ENCODE measurements at places on chromosomes 2 and 18.

- no peak for DNase-seq
Observed at GRCh38 chr2:76128622-76129021, 417.9 kb upstream of the GCFC2 start.

DNA sequence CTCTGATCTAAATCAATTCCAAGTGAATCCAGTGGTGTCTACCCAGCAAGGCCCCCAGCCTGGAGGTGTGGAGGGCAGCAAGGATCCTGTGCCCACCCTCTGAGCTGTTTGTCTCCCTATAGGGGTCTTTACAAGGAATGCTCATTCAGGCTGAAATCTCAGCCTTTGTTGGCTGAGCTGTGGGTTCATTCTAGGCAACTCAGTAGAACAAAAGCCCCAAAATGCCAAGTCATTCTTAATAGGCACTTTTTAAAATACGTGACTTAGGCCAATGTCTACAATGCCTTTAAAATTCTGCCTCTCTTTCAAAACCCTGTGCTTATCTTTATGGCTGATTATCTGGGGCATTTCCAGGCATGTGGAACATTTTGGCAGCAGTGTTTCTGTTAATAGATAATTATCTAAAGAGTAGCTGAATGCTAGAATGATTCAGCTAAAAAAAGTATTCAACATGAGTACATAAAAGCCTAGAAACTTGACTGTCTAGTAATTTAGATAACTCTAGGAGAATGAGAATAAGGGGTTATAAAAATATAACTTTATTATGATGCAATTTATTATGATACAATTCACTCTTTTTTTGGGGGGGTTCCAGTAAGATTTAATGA lies 7.4 kb downstream of the UGT1A6 start:
- no peak for DNase-seq

DNA sequence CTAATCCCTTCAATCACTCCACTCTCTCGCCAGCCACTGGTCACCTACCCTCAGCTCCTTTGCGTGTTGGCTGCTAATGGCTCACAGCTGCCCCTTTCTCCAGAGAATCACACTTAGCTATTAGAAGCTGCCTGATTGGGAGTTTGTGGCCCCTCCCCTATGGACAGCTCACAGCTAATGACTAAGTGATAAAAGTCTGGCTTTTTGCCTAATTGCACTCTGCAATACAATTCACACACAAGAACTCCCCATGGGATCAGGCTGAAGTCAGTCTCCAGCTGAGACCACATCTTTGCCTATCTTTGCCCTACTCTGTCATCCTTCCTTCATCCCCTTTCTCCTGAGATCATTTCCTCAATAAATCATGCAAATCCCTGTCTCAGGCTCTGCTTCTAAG lies 701.9 kb upstream of the RAB6C start:
- no peak for DNase-seq

GRCh38 chr2:202375033-202375608 lies 1.0 kb upstream of the BMPR2 start:
- DNase-seq: peak; percentile 6

DNA sequence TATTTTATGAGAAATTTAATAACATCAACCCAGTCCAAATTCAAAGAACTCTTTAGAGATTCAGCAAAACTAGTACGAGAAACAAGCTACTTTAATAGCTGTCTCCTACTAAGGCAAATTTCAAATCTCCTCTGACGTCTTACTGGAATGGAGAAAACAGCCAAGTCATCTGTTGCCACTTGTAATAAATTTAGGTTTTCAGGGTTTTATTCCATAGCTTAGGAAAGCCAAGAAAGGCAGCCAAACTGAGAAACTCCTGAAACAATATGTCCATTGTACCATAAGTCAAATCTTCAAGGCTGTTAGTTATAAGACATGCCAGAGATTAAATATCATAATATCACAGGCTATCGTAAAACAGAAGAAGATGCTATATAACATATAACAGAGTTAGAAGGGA lies 524.6 kb upstream of the SETBP1 start:
- DNase-seq: no peak

DNA sequence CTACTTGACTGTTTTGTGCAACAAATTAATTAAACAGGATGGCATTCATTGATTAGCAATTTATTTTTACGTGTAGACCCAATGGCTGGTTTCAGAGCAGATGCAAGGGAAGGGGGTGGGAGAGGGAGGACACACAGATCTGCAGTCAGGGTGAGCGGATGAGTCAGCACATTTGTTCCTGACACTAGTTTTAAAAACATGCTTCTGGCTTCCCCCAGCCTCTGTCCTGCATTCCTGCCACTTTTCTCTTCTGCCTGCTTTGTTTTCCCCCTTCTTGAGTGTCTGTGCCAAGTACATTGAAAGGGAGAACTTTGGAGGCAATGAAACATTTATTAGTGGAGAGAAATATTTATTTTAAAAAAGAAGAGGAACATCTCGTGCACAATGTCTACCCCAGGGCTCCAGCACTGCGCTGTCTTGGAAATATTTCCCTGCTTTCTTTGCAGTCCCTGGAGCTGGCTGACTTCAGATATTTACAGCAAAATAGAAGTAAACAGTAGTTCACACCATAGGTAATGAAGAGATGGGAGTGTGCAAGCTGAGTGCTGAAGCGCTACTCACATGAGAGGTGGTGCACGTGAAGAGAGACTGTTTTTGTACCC lies 52.2 kb downstream of the NRP2 start:
- DNase-seq: no peak

GRCh38 chr2:70765507-70765906 lies 2.5 kb downstream of the ADD2 start:
- no peak for DNase-seq

DNA sequence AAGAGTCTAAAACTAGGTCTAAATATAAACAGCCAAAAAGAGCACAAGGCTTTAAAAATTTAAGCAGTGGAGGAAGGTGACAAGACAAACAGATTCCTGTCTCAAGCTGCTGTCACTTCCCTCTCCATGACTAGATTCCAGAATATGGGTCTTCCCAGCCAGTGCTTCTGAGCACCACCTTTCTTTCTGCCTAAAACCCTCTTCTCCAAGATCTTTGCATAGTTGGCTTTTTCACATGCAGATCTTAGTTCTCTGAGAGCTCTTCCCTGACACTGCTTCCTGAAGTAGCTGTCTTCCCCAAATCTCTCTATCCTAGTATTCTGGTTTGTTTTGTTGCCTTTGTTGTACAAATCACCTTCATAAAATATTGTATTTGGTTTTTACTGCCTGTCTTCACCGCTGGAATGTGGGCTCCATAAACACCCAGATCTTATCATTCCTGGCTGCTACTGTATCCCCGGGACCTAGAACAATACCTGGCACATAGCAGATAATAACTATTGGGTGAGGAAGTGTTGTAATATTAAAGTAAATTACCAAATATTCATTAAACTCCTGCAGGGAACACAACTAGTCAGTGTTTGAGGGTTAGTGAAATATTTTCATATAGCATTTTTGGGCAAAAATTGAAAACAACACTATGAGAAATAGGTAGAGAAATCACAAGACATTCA lies 150.2 kb downstream of the CCDC85A start:
- no peak for DNase-seq

DNA sequence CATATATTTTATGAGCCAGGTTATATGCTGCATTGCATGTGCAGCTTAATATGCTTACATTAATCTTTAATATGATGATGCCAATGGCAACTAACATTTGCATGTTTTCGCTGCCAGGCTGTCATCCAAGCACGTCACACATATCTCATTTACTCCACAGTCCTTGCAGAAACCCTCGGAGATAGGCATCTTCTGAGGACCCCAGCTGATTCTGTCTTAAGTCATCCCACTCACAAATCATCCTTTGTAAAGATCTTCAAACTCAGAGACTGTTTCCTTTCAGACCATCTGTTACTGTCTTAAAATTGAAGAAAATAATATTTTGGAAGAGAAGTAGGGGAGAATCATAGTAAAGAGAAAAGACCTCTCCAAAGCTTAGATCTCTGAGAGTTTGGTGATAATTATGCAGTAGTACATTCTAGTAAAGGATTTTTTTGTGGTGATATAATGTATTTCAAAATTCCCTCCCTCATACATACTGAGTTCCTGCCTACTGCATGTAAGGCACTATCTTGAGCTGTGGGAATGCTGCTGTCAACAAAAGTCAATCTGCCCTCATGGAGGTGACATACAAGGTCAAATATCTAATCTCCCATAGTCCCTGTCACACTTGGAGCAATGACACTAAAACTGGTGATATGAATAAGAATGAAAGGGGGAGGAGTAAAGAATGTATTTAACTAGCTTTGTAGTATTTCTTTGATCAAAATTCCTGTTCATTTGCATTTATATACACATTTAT lies 11.0 kb downstream of the ITGA4 start:
- DNase-seq: no peak

GRCh38 chr18:41756141-41756540 lies 198.9 kb upstream of the PIK3C3 start:
- DNase-seq: no peak

DNA sequence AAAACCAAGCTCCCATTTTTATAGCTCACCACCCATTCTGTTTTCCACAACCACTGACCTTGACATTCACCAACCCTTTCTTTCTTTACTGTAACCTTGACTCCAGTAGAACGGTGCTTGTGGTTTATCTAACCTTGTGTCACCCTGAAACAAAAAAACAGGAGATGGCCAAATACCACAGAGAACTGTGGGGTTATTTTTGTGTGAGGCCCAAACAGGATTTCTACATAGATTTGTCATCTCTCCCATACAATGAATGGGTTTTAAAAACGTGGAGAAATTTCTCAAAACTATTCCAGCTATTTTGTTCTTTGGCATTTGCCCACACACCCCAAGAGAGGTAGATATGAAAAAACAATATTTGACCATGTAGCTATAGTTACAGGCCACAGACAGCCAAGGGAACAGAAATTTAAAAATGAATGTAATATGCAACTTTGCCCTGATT lies 231.3 kb upstream of the TANK start:
- no peak for DNase-seq

DNA sequence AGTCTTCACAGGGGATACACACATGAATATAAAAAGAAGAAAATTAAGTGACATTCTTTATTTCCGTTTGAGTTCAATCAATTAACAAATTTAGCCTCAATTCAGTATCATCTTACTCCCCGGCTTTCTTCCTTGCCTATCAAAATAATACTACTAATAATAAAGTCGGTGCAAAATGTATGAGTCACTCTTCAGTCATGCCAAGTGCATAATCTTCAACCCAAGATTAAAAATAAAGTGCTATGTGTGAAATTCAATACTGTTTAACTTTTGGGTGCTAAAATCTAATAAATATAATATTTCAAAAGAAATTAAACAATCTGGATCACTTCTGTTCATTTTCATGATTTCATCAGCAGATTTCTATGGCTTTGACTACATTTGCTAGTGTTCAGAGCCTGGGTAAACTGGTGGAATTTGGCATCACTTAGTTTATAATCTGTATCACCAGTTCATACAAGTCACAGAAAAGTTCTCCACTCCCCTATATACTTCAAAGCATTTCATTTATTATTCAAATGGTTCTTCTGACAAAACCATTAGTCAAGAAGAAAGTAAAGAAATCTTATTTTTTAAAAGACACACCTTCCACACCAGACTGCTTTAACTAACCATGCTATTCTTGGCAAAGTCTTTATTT lies 183.6 kb downstream of the THADA start:
- DNase-seq: no peak

GRCh38 chr2:170505631-170506275 lies 209.4 kb upstream of the SP5 start:
- no peak for DNase-seq

DNA sequence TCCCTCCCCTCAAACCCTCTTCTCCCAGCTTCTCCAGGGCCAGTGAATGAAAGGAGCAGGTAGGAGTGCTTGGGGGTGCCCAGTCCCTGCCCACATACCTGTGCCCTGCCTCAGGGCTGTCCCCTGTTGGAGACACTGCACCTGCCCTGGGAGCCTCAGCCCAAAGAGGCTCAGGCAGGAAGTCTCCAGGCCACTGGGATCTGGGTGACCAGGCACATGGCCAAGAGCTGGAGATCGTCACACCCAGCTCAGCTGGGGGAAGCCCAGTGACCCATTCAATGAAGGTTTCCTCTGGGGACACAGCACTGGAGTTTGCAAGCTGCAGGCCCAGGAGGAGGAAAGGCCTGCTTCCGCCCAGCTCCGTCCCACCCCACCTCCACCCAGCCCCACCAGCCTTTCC lies 156.4 kb downstream of the ZFP36L2 start:
- no peak for DNase-seq

DNA sequence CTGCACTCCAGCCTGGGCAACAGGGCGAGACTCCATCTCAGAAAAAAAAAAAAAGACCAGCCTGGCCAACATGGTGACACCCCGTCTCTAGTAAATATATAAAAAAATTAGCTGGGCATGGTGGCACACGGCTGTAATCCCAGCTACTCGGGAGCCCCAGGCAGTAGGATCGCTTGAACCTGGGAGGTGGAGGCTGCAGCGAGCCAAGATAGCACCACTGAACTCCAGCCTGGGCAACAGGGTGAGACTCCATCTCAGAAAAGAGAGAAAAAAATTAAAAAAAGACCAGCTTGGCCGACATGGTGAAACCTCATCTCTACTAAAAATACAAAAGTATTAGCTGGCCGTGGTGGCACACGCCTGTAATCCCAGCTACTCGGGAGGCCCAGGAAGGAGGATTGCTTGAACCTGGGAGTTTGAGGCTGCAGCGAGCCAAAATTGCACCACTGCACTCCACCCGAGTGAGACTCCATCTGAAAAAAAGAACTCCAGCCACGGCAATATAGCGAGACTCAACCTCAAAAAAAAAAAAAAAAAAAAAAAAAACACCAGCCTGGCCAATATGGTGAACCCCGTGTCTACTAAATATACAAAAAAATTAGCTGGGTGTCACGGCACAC lies 346.1 kb upstream of the PLGLB2 start:
- DNase-seq: no peak

DNA sequence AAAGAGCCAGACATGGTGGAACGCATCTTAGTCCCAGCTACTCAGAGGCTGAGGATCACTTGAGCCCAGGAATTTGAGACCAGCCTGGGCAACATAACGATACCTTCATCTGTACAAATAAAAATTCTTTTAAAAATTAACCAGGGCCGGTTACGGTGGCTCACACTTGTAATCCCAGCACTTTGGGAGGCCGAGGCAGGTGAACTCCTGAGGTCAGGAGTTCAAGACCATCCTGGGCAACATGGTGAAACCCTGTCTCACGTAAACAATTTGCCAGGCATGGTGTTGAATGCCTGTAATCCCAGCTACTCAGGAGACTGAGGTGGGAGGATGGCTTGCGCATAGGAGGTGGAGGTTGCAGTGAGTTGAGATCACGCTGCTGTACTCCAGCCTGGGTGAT lies 25.8 kb upstream of the KCNG3 start:
- DNase-seq: no peak

GRCh38 chr2:237979331-237979730 lies 12.5 kb downstream of the UBE2F start:
- DNase-seq: no peak

DNA sequence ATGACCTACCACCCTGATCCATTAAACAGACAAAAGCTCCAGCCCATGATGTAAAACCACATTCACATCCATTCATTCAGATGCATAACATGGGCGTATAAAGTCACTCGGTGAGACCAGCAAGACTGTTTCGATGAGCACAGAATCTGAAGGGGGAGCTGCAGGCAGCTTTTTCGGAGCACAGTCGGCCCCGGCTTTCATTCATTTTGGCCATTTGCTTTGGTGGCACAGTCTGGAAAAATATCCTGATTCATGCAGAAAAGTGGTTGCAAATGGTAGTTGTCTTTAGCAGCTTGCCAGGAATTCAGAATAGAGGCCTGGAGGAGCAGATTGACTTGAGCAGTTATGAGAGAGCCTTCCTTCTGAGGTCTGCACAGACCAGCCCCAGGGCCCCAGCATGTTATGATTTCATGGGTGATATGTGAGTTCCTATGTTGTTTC lies 11.2 kb downstream of the ARID5A start:
- no peak for DNase-seq

Measured in esophagus squamous epithelium (tissue), 5 donors.